ENCODE measurements at places on chromosomes 2 and 18. TPM values are rescaled to one million over a fixed set of nuclear protein-coding genes. Genes with fewer than 3 reads are reported as not detected.

- H3K27me3 ChIP-seq, result no peaks in the 10 kb centered on the region
- no peaks in the 10 kb centered on the region for H3K36me3 ChIP-seq
- H3K4me1 ChIP-seq, result no peaks in the 10 kb centered on the region
These were observed 227.7 kb upstream of the PXDN start for GRCh38 chr2:1972011-1972410.

DNA sequence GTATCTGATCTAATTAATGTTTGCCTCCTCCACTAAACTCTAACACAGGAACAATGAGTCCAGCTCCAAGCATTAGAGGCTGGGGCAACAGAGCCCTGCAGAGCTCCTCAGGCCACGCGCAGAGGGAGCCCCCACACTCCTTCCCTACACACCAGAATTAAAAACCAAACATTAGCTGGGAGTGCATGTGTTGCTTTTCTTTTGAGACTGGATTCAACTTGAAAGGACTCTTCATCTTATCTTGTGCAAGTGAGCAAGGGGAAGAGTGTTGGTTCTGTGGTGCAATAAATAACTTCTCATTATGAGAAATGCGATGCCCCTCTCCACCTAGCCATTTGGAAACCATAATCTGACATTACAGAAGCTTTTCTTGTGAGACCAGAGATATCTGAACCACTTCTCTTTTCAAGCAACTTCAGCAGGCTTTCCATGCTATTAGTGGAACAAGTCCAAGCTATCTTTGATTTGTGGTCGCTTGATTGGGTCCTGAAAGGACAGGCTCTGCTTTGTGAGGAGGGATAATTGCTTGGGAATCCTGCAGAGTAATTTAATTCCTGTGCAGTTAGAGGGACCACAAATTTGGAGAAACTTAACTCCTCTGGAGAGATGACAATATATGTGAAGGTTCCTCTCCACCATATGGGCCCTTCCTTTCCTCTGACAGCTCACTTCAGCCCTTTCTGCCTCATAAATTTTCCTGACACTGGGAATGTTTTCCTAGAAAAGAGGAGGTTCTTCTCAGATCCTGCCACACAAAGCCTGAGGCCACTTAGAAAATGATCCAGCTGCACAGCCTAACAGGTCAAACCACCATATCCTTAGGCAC is 112.5 kb downstream of the ATL2 start:
- H3K4me3 ChIP-seq, result no peak overlapping the region
- no peaks in the 10 kb centered on the region for H3K36me3 ChIP-seq
- peaks cover 31% of the 10 kb centered on the region for H3K27me3 ChIP-seq
- no peak for DNase-seq
- no peaks in the 10 kb centered on the region for H3K4me1 ChIP-seq
- no peak overlapping the region for H3K27ac ChIP-seq

- no peak overlapping the region for H3K27ac ChIP-seq
- DNase-seq, result no peak
- peaks cover 18% of the 10 kb centered on the region for H3K4me1 ChIP-seq
- no peak overlapping the region for H3K4me3 ChIP-seq
- H3K36me3 ChIP-seq, result no peaks in the 10 kb centered on the region
These were observed 22.7 kb upstream of the CASP8 start for GRCh38 chr2:201237486-201238123.

DNA sequence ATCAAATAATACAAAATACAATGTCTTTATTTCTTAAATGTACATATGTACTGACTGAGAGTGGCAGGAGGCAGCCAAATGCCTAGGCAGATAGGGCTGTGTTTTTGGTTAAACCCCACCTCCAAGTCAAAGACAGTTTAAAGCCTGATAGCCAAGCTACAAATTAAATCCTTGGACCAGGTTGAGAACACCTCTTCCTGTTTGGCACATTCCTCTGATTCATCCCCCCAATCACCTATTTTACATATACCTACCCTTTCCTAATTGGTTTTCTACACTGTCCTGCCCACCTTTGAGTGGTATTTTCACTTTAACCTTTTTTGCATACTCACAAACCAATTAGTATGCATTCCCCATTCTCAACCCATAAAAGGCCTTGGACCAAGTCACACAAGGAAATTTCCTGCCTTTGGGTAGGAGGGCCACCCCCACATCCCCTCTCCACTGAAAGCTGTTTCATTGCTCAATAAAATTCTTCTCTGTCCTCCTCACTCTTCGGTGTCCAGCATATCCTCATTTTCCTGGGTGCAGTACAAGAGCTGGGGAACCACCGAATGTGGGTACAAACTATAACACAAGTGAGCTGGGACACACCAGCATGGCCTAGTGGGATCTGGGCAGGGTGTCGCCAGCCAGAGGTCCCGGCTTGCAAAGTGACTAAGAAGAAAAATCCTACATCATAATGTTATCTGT is 149.1 kb downstream of the UBE2E3 start:
- H3K27me3 ChIP-seq, result peaks cover 1% of the 10 kb centered on the region
- H3K36me3 ChIP-seq, result no peaks in the 10 kb centered on the region
- no peak for DNase-seq
- H3K4me1 ChIP-seq, result peaks cover 13% of the 10 kb centered on the region
- no peak overlapping the region for H3K4me3 ChIP-seq
- H3K27ac ChIP-seq, result no peak overlapping the region

DNA sequence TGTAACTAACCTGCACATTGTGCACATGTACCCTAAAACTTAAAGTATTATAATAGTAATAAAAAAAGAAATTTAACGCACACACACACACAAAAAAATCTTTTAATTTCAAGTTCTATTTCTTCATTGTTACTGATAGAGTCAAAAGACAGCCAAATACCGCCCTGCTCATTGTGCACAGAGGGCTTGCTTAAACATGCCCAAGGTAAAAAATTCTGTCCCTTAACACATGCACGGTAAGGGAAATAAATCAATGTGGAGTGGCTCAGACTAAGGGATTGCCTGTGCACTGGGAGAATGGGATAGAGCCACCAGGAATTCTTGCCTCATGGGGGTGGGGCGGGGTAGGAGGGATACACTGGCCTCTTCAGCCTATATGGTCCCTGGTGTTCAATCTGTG is 468.0 kb downstream of the NUP35 start:
- no peak overlapping the region for H3K27ac ChIP-seq
- no peaks in the 10 kb centered on the region for H3K27me3 ChIP-seq
- peaks cover 5% of the 10 kb centered on the region for H3K36me3 ChIP-seq
- H3K4me1 ChIP-seq, result no peaks in the 10 kb centered on the region
- DNase-seq, result no peak
- no peak overlapping the region for H3K4me3 ChIP-seq

DNA sequence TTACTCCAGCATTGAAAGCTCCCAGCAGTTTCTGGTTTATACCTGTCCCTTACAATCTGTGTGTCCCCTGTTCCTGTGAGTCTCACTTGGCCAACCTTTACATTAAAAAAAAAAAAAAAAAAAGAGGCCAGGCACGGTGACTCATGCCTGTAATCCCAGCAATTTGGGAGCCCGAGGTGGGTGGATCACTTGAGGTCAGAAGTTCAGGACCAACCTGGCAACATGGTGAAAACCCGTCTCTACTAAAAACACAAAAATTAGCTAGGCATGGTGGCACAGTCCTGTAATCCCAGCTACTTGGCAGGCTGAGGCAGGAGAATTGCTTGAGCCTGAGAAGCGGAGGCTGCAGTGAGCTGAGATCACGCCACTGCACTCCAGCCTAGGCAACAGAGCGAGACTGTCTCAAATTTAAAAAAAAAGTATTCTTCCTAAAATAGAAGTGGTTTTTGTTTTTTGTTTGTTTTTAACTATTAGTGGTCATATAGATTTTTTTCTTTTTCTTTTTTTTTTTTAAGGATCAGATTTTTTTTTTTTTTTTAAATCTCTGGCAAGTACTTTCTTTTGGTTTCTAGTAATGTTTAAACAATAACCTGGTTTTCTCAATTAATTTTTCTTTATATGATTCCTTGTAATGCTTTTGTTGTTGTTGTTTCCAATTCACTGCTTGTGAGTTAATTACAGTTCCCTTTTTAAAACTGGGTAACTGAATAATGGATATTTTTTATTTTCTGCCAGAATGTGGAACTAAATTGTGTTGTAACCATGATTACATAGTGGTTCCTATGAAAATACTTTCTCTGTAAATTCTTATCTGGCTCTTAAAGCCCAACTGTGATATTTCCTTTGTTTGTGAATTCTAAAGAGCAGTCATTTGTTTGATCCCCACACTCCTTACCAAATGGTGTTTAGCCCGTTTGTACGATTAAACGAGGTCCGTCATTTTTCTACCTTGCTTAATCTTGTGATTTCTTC is 116.8 kb downstream of the CTAGE1 start:
- no peak overlapping the region for H3K27ac ChIP-seq
- H3K4me3 ChIP-seq, result no peak overlapping the region
- no peaks in the 10 kb centered on the region for H3K4me1 ChIP-seq

GRCh38 chr18:58541146-58541788 is 87.6 kb downstream of the ALPK2 start:
- DNase-seq, result peak; percentile 11
- peak overlapping the region; percentile 65 for H3K4me3 ChIP-seq
- H3K27me3 ChIP-seq, result peaks cover 14% of the 10 kb centered on the region
- H3K27ac ChIP-seq, result peak overlapping the region; percentile 93

DNA sequence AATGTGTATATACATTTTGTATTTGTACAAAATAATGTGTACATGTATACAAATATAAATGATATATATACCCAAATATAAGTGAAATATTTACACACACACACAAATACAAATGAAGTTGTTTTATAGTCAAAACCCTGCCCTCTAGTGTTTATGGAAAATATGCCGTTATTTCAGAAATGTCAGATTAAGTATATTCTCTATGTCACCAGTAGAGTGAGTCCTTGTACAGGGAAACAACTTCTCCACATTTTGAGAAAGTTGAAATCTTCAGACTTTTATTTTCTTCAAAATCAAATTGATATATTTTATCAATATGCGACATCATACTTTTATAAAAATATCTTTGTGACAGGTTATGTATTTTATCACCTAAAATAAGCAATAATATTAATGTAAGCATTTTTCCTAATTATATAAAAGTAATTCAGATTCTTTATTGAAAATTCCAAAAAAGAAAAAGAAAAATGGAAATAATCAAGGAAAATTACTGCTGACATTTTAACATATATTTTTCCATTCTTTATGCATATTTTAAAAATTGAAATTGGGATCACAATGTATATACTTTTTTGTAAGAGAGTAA is 22.4 kb downstream of the ARL6IP6 start:
- peak; percentile 73 for DNase-seq
- H3K27ac ChIP-seq, result no peak overlapping the region
- H3K36me3 ChIP-seq, result peaks cover 12% of the 10 kb centered on the region
- H3K4me3 ChIP-seq, result no peak overlapping the region

- no peak for DNase-seq
- H3K4me1 ChIP-seq, result peaks cover 32% of the 10 kb centered on the region
- H3K4me3 ChIP-seq, result no peak overlapping the region
- H3K36me3 ChIP-seq, result no peaks in the 10 kb centered on the region
These were observed 13.7 kb upstream of the INO80C start for GRCh38 chr18:35511428-35511827.

DNA sequence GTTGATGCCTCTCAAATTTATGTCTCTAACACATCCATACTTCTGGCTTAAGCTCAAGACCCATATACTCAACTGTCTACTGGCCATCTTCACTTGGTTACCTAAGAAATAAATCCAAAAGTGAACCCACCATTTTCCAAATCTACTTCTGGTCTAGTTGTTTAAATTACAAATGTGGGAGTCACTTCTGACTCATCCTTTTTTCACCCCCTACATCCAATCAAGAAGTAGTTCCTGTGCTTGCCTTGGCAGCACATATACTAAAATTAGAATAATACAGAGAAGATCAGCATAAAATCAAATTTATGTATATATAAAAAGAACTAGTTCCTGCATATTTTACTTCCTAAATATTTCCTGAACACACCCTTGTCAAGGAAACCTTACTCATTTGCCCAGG is 53.6 kb downstream of the STRN start:
- DNase-seq, result peak; percentile 19
- no peak overlapping the region for H3K27ac ChIP-seq
- no peaks in the 10 kb centered on the region for H3K27me3 ChIP-seq
- no peak overlapping the region for H3K4me3 ChIP-seq

Gene NPPC
- total RNA-seq, result not detected

Gene GKN1
- not detected for total RNA-seq

Gene TUBA4A
- 49.7 TPM for total RNA-seq

Gene RAD51AP2
- not detected for total RNA-seq

Gene EDAR
- total RNA-seq, result not detected

Gene RNU2-63P
- 16.8 TPM for total RNA-seq
